ENCODE measurements at places on chromosomes 13 and 19.

GRCh38 chr13:93670866-93671265 lies 444.3 kb downstream of the GPC6 start:
- no peak for DNase-seq

DNA sequence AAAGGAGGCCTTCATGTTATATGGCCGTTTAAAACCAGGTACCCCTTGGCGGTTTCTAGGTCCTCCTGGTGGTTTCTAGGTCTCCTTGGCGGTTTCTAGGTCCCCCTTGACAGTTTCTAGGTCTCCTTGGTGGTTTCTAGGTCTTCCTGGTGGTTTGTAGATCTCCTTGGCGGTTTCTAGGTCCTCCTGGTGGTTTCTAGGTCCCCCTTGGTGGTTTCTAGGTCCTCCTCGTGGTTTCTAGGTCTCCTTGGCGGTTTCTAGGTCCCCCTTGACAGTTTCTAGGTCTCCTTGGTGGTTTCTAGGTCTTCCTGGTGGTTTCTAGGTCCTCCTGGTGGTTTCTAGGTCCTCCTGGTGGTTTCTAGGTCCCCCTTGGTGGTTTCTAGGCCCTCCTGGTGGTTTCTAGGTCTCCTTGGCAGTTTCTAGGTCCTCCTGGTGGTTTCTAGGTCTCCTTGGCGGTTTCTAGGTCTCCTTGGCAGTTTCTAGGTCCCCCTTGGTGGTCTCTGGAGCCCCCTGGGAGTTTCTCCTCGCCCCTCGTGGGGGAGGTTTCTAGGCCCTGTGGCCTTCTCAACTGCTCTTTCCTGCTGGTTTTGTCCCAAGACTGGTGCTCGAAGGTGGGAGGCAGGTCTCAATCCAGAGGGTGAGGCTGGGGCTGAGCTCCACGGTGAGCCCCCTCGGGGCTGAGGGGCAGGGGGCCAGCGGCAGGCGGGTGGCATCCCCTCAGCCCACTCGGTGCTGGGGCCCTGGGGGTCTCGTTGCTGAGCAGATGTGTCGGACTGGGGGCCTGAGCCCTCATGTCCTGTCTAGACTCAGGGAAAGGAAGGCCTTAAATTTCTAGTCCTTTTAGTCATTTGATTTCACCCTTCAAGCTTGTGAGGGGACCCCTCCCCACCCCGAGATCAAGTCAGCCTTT lies 8.0 kb downstream of the HCN2 start:
- no peak for DNase-seq

- DNase-seq = no peak
Measured at GRCh38 chr19:41588497-41589209, 12.7 kb downstream of the CEACAM21 start.

- no peak for DNase-seq
Measured at GRCh38 chr19:28475525-28475924, 737.4 kb downstream of the UQCRFS1 start.
